ENCODE measurements at places on chromosomes 3 and 15.

DNA sequence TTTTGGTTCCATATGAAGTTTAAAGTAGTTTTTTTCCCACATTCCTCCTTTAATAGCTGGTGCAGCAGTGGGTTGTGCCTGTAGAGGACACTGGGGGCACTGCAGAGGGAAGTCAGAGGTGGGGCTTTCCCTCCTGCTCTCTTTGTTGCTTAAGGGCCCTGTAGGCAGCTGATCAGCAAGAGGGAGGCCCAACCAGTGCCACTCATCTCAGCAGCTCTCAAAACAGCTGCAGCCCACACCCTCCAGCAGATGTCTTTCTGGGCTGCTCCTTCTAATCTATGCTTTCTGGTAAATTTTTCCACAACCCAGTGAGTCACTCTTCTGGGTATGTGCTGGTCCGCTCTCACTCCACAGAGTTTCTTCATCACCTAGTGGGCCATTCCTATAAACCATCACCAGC lies 263.8 kb downstream of the FEZF2 start:
- DNase-seq = no peak

- DNase-seq = no peak
Observed at GRCh38 chr15:85141726-85142125, 160.1 kb downstream of the PDE8A start.

DNA sequence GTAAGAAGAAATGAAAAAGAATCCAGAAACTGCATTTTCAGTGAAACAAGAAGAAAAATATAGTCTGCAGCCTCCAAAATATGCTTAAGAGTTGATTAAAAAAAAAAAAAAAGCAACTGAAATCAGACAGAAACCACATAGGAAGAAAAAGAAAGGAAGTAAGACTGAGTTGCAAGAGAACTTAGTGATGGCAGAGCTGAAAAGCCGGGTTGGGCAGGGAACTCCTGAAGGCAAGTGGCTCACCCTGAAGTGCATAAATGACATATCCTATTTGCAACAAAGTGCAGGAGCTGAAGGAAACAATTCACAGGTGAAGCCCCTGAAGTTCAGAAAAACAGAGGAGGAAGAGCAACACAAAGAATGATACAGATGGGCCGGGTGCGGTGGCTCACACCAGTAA lies 108.8 kb upstream of the SLC25A36 start:
- no peak for DNase-seq

DNA sequence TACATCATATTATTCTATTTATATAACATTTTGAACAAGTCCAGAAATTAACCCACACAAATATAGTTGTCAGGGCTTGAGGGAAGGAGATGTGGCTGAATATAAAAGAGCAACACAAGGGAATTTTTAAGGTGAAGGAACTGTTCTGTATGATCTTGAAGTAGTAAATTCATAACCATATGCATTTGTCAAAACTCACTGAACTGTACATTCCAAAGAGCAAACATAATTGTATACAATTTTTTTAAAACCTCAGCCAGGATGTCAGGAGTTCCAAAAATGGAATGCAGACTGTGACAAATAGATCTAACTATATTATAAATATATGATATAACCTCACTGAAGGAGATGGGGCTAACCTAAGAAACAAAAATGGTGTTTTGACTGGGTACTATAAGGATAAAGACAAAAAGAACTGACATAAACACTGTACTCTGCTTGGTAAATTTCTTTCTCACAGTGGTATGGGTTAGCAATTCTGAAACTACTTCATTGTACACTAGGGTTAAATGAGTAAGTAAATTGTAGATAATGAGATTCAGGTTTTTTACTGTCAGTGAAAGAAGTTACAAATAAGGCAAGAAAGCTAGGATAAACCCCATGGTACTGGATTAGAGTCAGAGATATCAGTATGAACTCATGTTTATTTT lies 14.4 kb downstream of the GOLGB1 start:
- no peak for DNase-seq

DNA sequence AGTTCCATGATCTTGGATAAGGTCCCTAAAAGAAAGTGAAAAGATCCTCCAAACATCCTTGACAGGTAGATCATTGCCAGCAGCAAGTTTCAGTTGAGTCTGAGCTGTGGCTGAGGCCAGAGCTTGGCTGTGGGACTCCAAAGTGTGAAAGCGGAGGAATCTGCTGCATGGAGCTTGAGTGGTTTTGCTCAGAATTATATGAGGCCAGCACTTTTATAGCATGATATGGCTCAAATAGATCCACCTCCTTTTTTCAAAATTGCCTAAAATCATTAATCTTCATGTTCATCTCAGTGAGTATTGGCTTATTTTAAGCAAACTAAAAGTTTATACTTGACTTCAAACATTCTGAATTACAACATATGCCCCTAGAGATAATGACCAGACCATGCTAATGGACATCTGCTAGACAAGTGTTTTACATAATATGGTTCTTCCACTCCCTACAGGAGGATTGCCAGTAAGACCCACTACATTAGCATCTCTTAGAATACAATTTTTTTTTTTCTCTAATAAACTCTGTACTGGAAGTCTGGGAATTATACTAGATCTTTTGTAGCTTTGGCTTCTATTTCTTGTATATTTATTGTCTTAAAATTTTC lies 368.1 kb downstream of the ZPLD1 start:
- DNase-seq = no peak

- no peak for DNase-seq
Observed at GRCh38 chr3:128768471-128768870, 42.5 kb downstream of the RAB7A start.

DNA sequence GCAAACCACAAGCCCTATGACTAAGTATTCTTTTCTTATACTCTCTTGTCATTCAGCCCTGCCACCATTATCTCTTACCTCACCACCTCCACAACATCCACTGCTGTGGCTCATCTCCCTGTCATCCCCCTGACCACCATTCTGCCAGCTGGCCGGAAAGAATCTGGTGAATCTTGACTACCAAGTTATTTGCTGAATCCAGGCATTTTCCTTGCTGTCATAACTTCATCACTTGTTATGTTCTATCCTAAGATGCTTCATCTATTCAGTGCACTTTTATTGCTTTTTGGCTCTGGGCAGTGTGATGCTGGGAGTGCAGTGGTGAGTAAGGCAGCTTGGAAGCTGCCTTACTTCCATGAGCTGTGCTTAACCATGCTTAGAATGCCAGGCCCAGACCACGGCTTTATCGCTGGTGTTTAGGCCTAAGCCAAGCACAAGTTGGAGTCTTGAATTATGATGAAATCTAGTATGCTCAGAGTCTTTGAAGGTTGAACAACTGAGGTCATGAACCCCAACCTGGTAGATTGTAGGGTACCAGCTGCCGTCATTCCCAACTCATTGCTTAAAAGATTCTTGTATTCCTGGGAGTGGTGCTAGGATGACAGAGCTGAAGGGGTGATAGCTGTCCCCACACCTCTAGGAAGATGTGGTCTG lies 27.0 kb upstream of the APH1B start:
- no peak for DNase-seq

DNA sequence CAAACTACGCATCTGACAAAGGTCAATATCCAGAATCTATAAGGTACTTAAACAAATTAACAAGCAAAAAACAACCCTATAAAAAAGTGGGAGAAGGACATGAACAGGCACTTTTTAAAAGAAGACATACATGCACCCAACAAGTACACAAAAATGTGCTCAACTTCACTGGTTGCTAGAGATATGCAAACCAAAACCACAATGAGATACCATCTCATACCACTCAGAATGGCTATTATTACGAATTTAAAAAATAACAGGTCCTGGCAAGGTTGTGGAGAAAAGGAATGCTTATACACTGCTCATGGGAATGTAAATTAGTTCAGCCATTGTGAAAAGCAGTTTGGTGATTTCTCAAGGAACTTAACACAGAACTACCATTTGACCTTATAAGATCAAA lies 175.6 kb upstream of the MLF1 start:
- DNase-seq = no peak

DNA sequence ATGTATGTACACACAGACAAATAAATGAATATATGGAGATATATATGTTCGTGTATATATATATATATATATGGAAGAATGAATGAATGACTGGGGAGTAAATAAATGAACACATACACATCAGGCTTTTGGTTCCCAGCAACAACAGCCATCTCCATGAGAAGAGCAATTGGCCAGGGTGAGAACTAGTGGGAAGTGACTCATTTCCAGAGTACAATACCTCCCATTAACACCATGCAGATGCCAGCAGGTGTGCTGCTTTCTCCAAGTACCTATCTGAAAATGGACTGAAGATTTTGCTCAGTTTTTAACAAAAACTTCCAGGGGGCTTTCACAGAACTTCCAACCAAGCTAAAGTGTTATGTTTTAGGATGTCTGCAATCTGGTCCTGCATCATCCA lies 179.8 kb upstream of the SLC2A2 start:
- no peak for DNase-seq

GRCh38 chr3:176650478-176650877 lies 546.8 kb downstream of the TBL1XR1 start:
- DNase-seq = no peak

GRCh38 chr3:110886222-110886893 lies 185.3 kb upstream of the NECTIN3 start:
- no peak for DNase-seq

- DNase-seq = no peak
Observed at GRCh38 chr3:172283841-172284357, 164.4 kb downstream of the GHSR start.

GRCh38 chr15:64854526-64854925 lies 12.8 kb downstream of the PLEKHO2 start:
- no peak for DNase-seq

DNA sequence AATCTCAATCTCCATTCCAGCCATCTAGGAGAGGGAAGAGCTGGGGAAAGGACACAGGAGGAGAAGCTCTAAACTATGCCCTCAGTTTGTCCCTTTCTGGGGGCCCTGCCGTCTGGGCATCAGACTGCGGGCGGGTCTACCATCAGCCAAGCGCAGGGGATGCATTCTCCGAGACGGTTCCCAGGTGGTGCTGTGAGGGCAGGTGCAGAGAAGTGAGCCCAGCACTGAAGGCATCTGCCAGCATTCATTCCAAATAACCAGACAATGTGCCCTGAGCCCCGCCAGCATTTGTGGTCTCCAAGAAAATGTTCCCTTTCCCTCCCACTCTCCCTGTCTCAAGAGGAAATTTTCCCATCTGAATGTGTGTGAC lies 265.7 kb downstream of the XXYLT1 start:
- no peak for DNase-seq

- no peak for DNase-seq
Observed at GRCh38 chr15:74724570-74725224, 631 bp downstream of the CYP1A1 start.

Data from stimulated activated CD8-positive, alpha-beta memory T cell treated with anti-CD3 and anti-CD28 coated beads, Interleukin-12 subunit alpha, Interleukin-12 subunit beta, amount 100 ng/mL, for 1 hour (primary cell).